ENCODE measurements at places on chromosomes 12 and 14. TPM values are rescaled to one million over a fixed set of nuclear protein-coding genes. Genes with fewer than 3 reads are reported as not detected.

Gene IAPP
- total RNA-seq = not detected

Gene CCDC63
- 0.47 TPM for total RNA-seq

- no peak for DNase-seq
These were observed 25.8 kb downstream of the DACT1 start for GRCh38 chr14:58663494-58664111.

- DNase-seq = peak; percentile 51
These were observed 93.5 kb upstream of the CEP83 start for GRCh38 chr12:94553130-94553519.

DNA sequence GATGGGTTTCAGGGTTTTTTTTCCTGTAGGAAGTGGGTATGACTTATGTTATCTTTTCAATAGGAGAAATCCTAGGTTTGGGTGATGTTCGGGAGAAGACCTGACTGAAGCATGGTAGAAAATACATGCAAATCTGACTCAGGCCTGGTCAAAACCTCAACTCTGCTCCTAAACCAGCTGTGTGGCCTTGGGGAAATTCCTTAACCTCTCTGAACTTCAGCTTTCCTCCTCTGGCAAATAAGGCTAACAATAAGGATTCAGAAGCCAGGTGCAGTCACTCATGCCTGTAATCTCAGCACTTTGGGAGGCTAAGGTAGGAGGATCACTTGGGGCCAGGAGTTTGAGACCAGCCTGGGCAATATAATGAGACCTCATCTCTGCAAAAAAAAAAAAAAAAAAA lies 148.5 kb downstream of the PHETA1 start:
- no peak for DNase-seq

GRCh38 chr12:30969006-30969405 lies 42.5 kb downstream of the TSPAN11 start:
- no peak for DNase-seq

Measured in HCT116 (cell line).